Astrocyte of the hippocampus (primary cell): ENCODE measurements at places on chromosomes 5 and 9.
A peak's percentile ranks its signal among the peaks of the same experiment; 100 is the strongest.

- DNase-seq = peak; percentile 85
Observed at GRCh38 chr9:21656776-21657674, 145.4 kb upstream of the MTAP start.

GRCh38 chr9:126784401-126784800 is 20.4 kb upstream of the ZBTB43 start:
- DNase-seq = no peak

DNA sequence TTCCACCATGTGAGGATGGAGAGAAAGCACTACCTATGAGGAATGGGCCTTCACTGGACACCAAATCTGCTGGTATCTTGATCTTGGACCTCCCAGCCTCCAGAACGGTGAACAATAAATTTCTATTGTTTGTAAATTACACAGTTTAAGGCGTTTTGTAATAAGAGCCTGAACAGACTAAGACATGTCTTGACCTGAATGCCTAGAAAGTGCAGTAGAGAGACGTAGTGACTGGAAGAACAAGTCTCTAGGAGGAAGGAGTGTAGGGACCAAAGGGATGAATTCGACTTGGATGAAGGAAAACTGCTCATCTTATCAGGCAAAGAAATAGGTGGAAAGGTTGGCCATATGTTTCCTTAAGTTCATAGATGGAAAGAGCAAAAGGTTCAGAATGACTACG is 309.8 kb upstream of the RGMB start:
- DNase-seq = no peak

- no peak for DNase-seq
Observed at GRCh38 chr9:33815781-33816180, 1.2 kb upstream of the UBE2R2 start.

DNA sequence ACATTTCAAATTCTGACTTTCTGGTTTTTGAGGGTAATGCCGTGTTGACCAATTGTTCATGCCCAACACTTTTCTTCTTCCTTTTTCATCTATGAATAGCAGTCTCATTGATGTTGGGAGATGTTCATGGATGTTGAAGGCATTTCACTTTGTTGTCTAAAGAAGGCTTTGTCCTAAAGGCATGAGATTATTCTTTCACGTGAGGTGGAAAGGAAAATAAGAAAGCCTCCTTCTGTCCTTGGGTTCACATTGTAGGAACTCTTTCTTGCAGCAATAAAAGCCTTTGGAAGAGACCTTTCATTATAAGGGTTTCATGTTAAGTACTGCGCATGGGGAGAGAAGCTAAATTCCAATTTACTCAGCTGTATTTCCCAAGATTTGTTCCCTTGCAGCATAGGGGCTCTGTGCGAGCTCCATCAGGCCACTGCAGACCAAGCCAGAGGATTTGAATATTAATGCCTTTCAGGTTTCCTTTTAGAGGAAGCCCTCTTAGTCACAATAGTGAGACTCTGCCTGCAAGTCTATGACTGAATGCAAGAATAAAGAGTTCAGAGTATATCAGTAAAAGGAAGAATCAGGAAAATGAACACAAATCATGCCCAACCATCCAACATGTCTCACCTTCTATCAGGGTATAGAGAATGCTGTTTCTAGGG is 274.6 kb downstream of the TMEM38B start:
- no peak for DNase-seq

- no peak for DNase-seq
Observed at GRCh38 chr9:100619665-100620064, 41.8 kb downstream of the CAVIN4 start.

DNA sequence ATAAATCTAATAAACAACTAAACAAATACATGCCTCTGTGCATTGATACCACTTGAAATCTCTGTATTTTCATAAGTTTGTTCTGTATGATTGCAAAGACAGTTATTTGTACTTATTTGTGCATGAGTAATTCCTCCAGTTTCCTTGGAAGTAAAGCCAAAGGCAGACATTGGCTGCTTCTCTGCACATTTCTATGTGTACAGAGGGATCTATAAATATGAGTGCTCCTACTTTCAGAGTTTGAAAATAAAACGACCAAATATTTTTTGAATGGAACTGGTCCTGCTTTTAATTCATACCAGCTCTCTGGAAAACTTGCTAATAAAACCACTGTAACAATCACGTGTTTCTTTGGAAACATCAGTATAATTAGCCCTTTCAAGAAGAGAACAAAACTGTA is 306.5 kb downstream of the MAN2A1 start:
- peak; percentile 10 for DNase-seq

DNA sequence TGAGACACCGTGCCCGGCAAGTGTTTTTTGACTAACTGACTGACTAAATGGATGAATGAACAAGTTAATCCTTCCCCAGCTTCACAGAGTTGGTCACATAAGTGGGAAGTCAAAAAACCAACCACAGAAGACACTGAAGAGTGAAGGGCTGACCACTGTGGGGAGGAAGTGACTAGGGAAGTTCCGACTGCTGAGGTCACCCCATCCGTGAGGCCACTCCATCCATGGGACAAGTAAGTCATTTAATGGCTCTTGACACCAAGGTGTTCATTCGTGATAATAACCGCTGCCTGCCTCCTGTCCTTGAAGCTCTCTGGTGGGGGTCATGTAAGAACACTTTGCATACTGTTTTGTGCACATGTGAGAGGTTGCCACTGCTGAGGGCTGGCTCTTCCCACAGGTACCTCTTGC is 22.2 kb upstream of the CXCL14 start:
- no peak for DNase-seq

GRCh38 chr5:17415321-17415758 is 82.7 kb upstream of the TAF11L2 start:
- DNase-seq = peak; percentile 49

- no peak for DNase-seq
Observed at GRCh38 chr9:78609450-78609849, 312.5 kb downstream of the PSAT1 start.

- peak; percentile 51 for DNase-seq
Observed at GRCh38 chr5:74361406-74362358, 278.8 kb downstream of the ENC1 start.

DNA sequence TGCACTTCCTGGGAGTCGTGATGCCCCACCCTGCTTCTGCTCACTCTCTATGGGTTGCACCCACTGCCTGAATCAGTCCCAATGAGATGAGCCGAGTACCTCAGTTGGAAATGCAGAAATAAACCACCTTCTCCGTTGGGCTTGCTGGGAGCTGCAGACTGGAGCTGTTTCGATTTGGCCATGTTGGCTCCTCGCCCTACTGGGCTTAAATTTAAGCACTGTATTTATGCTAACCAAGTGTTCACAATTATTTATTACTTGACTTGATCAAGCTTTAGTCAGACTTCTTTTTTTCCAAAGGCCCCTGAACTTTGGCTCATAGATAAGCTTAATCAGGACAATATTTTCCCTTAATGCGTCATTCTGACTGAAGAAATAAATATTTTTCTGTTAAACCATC is 1072.4 kb upstream of the CDH9 start:
- DNase-seq = no peak

DNA sequence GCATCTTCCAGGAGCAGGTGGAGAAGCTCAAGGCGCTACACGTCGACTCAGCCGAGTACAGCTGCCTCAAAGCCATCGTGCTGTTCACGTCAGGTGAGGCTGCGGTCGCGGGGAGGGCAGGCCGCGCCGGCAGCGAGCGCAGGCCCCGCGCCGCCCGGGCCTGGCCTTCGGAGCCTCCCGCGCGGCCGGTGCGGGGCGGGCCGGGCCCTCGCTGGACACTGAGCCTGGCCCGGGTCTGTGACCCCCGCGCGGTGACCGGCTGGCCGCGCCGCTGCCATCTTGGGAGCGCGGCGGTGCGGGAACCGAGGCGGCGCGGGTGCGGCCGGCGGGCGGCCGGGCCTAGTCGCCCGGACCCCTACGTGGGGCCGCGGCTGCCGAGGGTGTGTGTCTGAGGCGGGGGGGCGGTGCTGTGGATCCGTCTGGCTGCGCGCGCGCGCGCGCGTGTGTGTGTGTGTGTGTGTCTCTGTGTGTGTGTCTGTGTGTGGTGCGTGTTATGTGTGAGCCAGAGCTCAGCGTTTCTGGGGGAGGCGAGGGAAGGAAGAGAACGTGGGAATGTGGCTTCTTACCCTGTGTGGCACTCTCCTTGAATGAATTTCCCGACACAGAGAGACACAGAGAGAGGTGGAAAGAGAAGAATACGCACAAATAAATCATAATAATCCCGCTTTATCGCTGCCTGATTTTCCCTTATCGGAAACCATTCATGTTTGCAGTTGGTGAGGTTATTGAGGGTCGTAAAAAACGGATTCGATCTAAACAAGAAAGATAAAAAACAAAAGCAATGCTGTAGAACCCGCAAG is 5.5 kb downstream of the NR2F1 start:
- DNase-seq = peak; percentile 61

- DNase-seq = peak; percentile 97
Observed at GRCh38 chr9:129145841-129146292, 32.2 kb downstream of the IER5L start.

- DNase-seq = no peak
Observed at GRCh38 chr5:128424646-128425045, 113.4 kb downstream of the FBN2 start.

- DNase-seq = no peak
Observed at GRCh38 chr9:68672625-68673024, 32.4 kb upstream of the PIP5K1B start.

GRCh38 chr9:20592673-20593072 is 29.6 kb downstream of the MLLT3 start:
- peak; percentile 42 for DNase-seq

DNA sequence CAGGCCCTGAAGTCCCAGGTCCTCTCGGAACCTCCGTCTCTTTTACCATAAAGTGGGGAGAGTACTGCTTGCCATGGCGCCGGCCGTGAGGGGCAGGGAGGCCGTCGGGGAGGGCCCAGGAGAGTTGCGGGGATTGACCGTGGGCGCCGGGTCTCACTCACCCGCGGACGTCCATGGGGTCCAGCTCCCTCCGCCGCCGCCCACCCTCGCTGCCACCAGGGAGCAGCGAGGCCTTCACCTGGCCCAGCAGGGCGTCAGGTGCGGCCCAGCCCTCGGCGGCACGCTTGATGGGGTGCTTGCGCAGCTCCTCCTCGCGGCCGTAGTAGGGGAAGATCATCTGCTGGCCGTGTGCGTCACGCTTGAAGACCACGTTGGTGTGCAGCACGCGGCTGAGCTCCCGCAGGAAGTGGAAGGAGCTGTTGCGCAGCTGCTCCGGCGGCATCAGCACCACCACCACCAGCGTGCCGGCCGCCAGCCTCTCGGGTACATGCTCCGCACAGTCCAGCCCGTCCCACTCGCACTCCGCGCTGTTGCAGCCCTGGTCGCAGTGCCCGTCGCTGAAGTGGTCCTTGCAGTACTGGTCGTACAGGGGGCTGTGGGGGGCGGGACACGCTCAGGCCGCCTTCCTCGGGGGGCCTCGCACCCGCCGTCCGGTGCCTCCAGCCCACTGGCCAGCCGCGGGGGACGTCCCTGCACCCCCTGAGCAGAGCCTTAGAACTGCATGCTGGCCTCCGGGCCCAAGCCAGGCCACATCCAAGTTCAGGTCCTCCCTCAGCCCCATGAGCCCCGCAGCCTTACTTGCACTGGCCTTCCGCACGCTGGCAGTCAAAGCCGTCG is 21.9 kb upstream of the SEC16A start:
- no peak for DNase-seq

- DNase-seq = peak; percentile 71
Observed at GRCh38 chr5:171614971-171615653, 170.5 kb upstream of the SMIM23 start.

DNA sequence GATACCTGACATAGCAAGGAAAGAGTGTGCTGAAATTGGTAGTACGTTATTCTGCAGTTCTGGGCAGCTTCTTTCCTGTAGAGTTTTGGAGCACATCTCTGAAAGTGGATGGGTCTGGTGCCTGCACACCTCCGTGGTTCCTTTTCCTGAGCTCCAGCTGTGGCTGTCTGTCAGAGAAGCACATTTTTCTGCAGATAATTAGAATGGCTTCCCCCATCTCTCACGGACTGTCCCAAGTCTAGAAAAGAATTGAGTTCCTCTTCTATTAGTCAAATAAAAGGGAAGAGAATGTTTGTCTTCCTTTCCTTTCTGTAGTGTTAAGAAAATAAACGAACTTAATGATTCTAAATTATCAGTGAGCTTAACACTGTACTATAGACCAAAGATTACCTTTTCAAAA is 55.7 kb downstream of the VCAN start:
- no peak for DNase-seq

- DNase-seq = no peak
Observed at GRCh38 chr5:82911910-82912309, 165.3 kb downstream of the TMEM167A start.

GRCh38 chr5:143533978-143534760 is 130.7 kb upstream of the NR3C1 start:
- no peak for DNase-seq

DNA sequence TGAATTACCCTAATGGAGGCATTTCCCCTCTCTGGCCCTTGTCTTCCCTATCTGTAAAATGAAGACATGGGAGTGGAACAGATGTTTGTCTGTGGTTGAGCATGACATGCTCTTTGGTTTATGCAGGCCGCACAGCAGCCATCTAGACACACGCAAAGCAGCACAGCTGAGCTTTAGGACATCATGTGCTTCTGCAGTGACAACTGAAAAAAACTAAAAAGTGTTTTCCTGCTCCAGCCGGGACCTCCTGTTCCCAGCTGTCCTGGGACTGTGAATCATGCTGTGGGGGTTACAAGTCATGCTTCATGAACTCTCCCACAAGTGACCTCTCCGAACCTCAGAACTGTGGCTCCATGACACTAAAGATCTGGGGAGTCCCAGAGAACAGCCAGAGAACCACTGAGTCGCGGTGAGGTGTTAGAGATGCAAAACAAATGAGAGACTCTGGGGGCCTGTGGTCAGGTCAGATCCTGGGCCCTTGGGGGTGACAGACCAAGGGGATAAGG is 1.7 kb downstream of the SMIM3 start:
- DNase-seq = peak; percentile 15

- DNase-seq = no peak
Observed at GRCh38 chr9:13100914-13101572, 178.4 kb downstream of the MPDZ start.

GRCh38 chr5:61827445-61827975 is 478.5 kb upstream of the KIF2A start:
- DNase-seq = peak; percentile 18

DNA sequence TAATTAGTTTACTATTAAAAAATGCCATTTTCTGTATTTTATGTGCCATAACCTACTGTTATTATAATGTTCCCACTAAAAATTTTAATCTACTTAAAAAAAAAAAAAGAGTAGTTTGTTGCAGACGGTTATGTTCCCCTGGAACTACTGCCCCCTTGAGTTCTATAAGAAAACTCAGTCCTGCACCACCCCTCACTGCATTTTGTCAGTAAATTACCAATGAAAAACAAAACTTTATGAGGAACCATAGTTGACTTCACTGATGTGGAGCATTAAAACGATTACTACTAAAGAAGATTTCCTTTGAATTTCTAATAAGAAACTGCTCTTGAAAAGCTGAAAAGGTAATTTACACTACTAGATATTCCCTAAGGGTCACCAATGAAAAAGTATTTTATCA is 288.7 kb downstream of the FBXL17 start:
- peak; percentile 39 for DNase-seq

DNA sequence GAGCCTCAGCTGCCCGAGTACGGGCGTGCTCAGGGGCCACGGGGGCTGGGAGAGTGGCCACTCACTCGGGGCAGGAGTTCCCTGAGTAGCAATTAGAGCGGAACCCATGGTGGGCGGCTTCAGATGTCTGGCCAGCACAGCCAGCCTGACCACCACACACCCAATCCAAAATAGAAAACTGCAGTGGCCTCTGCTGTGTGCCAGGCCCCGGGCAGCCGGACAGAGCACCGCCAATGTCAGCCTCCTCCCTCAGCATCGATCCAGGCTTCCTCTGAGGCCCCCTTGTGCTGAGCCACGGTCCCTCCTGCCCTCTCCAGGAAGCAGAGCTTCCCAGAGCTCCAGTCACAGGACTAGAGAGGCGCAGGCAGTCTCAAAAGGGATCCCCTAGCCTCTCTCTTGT is 2.7 kb downstream of the ADAMTS2 start:
- no peak for DNase-seq

GRCh38 chr5:152723482-152723881 is 318.4 kb upstream of the NMUR2 start:
- no peak for DNase-seq
